ENCODE measurements at places on chromosomes 4 and X. TPM values are rescaled to one million over a fixed set of nuclear protein-coding genes. Genes with fewer than 3 reads are reported as not detected.

KCNIP4 gene
- total RNA-seq: not detected

DKK2 gene
- total RNA-seq: 3.4 TPM

BEX3 gene
- 48.1 TPM for total RNA-seq

PPAT gene
- 4.1 TPM for total RNA-seq

LRP2BP gene
- total RNA-seq: 1.9 TPM

TMEM164 gene
- 29.3 TPM for total RNA-seq

SMIM31 gene
- total RNA-seq: not detected

TBC1D8B gene
- total RNA-seq: 7.8 TPM

VSIG4 gene
- 793 TPM for total RNA-seq

TMEM47 gene
- total RNA-seq: 37.7 TPM

NRK gene
- 0.82 TPM for total RNA-seq

NOX1 gene
- total RNA-seq: not detected

PLP1 gene
- 1.3 TPM for total RNA-seq

KANTR gene
- total RNA-seq: 41.3 TPM

FREM3 gene
- total RNA-seq: not detected

FGFRL1 gene
- 113 TPM for total RNA-seq

GAGE12H gene
- not detected for total RNA-seq

MAP3K15 gene
- total RNA-seq: not detected

GLOD5 gene
- total RNA-seq: not detected

GBA3 gene
- total RNA-seq: 1.1 TPM

FAT4 gene
- total RNA-seq: 23.3 TPM

NALF2 gene
- not detected for total RNA-seq

CA5B gene
- 15.7 TPM for total RNA-seq

PRDM8 gene
- 8.1 TPM for total RNA-seq

SULT1B1 gene
- 2.2 TPM for total RNA-seq

DRD5 gene
- not detected for total RNA-seq

TMPRSS11F gene
- not detected for total RNA-seq

EMD gene
- 37.9 TPM for total RNA-seq

TEX13B gene
- not detected for total RNA-seq

CBR4 gene
- total RNA-seq: 28.6 TPM

TEX11 gene
- total RNA-seq: not detected

YTHDC1 gene
- total RNA-seq: 80.3 TPM

TMEM144 gene
- 8.2 TPM for total RNA-seq

TLR3 gene
- total RNA-seq: 11.6 TPM

VCX2 gene
- not detected for total RNA-seq

ARX gene
- total RNA-seq: not detected

SHISA3 gene
- 3.0 TPM for total RNA-seq

TACR3 gene
- total RNA-seq: not detected

TMEM156 gene
- total RNA-seq: 0.49 TPM

S100G gene
- total RNA-seq: not detected

UGT2A1 gene
- total RNA-seq: not detected
